Esophagus mucosa (tissue), 1 donor: ENCODE measurements at places on chromosomes 2 and 18. TPM values are rescaled to one million over a fixed set of nuclear protein-coding genes. Genes with fewer than 3 reads are reported as not detected.

DNA sequence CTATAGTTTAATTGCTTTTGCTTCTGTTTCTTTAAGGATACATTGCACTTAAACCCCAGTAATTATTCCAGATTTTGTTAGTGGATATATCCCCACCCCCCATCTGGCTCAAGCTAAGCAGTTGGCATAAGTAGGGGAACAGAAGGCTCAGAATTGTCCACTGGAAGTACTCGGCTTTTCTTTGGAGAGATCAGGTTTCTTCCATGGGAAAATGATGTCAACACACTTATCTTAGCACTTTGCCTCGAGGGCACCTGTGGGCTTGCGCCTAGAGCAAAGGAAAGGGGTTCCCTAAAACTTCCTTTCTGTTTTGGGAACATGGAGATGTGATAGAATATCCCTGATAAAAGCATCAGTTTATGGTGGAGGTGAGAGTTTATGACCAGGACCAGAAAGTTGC is 130.6 kb downstream of the FMNL2 start:
- ATAC-seq: no peak

DNA sequence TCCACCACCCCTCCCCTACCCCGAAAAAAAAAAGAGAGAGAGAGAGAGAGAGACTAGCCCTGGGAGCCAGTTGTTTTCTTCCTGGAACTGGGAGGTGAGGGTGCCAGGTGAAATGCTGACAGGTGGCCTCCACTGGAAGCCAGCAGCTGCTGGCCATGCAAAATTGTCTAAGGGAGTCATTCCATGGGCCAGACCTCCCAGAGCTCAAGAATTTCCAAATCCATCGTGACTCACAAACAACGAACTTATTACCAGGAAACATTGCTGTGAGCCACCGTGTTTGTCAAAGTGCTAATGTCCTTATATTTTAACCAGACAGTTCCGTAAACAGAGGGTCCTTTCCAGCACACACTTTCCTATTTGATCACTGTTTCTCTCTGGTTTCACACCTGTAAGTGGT is 68.5 kb upstream of the PID1 start:
- no peak for ATAC-seq

Gene ALKAL2
- total RNA-seq: 0.44 TPM

Gene SERPINB12
- 0.60 TPM for total RNA-seq

Gene HADHA
- total RNA-seq: 109 TPM
